ENCODE measurements at places on chromosomes 6 and 20.

DNA sequence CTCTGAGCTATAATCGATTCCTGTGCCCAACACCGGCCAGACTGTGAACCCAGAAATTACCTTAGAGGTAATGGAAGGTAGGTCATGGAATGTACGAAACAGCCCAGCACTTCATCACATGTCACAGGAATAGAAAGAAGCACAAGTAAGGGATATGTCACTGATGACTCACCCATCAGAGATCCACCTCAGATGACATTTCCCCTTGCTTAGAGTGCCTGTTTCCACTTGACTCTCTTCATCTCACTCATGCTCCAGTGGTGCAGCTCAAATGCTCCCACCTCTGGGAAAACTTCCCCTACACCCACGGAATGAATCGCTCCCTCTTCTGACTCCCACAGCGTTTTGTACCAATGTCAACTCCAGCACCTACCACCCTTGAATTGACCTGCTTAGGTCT, 381.6 kb upstream of the CNR1 start:
- DNase-seq: no peak

- no peak for DNase-seq
Measured at GRCh38 chr6:106749609-106750008, 120.2 kb downstream of the QRSL1 start.

DNA sequence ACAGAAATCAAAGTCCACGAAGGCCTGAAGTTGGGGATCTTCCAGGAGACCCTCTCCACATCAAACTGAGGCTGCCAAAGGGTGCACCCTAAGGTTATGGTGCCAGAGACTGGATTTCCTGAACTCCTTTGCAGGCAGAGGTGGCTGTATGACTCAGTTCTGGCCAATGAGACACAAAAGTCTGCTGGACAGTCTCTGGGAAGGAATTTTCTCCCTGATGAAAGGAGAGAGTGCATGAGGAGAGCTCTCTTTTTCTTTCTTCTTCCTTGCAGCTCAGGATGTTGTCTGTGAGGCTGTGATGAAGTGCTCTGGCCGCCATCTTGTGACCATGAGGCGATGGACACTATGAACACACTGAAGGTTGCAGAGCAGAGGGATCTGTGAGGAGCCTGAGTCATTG, 85.2 kb downstream of the MDGA1 start:
- DNase-seq: no peak

DNA sequence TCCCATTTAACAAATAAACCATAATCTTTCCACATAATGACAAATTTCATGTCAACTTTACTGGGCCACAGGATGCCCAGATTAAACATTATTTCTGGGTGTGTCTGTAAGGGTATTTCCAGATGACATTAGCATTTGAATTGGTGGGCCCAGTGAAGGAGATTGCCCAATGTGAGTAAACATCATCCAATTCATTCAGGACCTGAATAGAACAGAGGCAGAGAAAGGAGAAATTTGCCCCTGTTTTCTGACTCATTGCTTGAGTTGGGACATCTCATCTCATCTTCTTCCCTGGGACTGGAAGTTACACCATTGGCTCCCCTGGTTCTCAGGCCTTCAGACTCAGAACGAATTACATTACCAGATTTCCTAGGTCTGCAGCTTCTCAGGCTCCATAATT, 142.9 kb downstream of the TPBG start:
- DNase-seq: no peak

DNA sequence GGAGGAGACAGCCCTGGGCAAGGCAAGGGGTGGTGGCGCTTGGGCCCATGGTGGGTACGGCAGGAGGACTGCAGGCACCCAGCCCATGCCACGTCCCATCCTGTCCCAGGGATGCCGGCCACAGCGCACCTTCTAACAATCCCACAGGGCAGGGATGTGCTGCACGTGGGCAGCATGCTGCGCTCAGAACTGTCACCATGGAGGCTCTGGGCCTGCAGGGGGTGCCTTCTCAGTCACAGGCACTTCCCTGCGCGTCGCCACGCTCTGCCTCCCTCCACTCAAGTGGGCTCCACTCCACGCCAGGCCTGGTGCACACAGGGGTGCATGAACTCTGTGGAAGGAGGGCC, 2.4 kb downstream of the CABLES2 start:
- DNase-seq: no peak

DNA sequence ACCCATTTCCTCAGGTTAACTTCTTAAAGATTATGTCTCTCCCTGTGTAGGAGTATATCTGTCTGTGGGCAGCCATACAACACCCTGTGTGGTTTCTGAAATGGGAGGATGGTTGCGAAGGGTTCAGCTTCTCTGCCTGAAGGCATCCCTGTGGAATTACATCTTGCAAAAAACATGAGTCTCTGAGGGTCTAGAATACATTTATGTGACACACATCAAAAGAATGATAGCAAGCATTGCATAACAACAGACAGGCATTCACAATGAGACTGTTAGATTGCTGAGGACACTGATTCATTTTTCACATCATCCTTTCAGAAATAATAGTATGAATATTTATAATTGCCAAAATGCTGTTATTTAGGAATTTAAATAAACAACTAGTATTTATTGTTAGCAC, 670.9 kb downstream of the HTR1B start:
- DNase-seq: no peak

DNA sequence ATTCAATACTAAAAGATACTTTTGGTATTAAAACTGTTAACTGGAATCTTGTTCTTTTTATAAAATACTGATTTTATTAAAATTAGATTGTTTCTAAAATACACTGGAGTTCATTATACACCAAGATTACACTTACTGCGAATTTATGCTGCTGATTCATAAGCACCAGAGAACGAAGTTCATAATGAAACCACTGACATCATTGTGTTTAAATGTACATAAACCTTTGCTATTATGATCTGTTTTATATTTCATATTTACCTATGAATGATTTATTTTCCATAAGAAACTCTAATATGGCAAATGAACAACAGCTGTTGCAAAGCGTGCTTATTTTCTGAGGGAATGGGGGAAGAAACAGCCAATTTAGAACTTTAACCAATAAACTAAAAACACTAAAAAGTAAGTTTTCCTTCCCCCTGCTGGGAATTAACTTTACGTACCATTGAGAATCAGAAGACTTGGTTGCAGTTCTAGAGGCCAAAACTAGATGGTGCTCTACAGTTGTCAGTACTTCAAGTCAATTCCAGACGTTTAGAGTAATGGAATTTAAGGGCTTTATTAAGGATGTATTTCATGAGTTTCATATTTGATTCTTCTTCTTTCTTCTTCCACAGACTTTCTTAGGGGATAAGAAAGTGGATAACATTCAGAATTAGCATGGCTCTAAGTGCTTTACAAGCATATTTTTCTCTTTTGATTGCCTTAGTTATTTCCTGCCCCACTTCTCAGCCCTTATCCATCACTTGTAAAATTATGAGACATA, 30.8 kb upstream of the COL19A1 start:
- no peak for DNase-seq

- DNase-seq: no peak
Measured at GRCh38 chr6:138339024-138339423, 38.7 kb upstream of the SMIM28 start.

GRCh38 chr6:145047891-145048290, 687.4 kb downstream of the EPM2A start:
- no peak for DNase-seq

DNA sequence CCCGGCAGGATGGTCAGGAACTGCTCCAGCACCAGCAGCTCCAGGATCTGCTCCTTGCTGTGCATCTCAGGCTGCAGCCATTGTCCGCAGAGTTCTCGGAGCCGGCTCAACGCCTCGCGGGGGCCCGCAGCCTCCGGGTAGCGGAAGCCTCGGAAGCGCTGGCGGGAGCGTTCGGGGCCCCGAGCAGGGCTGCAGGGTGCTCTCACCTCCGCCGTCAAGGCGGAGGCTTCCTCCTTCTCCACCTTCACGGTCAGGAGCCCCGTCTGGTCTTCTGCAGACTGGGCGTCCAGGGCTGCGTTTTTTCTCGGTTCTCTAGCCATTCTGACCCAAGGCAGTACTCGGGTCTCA, 434 bp downstream of the ZKSCAN4 start:
- DNase-seq: no peak

GRCh38 chr6:111653979-111654378, 48.3 kb upstream of the TRAF3IP2 start:
- no peak for DNase-seq

- DNase-seq: no peak
Measured at GRCh38 chr6:113182370-113183141, 674.6 kb upstream of the MARCKS start.

DNA sequence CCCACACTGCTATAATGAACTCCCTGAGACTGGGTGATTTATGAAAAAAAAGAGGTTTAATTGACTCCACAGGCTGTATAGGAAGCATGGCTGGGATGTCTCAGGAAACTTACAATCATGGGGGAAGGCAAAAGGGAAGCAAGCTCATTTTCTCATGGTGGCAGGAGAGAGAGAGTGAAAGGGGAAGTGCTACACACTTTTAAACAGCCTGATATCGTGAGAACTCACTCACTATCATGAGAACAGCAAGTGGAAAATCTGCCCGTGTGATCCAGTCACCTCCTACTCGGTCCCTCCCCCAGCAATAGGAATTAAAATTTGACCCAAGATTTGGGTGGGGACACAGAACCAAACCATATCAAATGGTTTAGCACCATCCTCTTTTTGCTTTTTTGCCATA, 116.6 kb upstream of the CEP162 start:
- no peak for DNase-seq

DNA sequence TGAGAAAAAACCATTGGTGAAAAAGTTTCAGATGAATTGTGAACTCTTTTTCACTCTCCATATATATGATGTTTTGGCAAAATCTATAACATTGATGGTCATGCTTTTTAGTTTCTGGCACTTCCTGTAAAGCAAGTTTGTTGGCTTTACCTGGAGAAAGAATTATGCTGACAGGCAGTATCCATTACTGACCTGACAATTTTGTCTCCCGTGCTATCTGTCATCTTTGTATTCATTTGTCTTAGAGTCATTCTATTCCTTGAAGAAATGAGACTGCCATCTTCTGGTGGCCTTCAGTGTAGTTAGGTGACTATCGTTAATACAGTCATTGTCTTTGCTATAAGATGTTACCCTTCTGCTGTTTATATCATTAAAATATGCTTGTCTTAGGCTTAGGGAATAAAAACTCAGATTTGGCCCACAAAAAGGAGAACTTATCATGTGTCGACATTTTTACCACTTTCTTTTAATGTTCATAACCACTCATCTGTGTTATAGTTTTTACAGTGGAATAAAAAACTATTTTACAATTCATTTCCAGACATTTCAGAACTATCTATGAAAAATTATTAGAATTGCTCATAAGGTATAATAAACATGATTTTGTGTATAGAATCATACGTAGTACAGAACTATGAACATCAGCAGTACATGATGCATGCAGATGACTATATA, 707.0 kb downstream of the EPM2A start:
- DNase-seq: no peak

GRCh38 chr6:111192911-111193555, 105.7 kb downstream of the SLC16A10 start:
- no peak for DNase-seq

- no peak for DNase-seq
Measured at GRCh38 chr20:51736947-51737346, 31.2 kb downstream of the ATP9A start.

- DNase-seq: no peak
Measured at GRCh38 chr6:41280381-41281057, 6.0 kb downstream of the TREM1 start.

All from activated CD4-positive, CD25-positive, alpha-beta regulatory T cell treated with anti-CD3 and anti-CD28 coated beads, Interleukin-2, amount 50 U/mL, for 16 hours (primary cell).